ENCODE measurements at places on chromosomes 3 and 15. TPM values are rescaled to one million over a fixed set of nuclear protein-coding genes. Genes with fewer than 3 reads are reported as not detected.

LTK gene
- total RNA-seq: 0.24 TPM

SLC28A1 gene
- not detected for total RNA-seq

ADAMTSL3 gene
- 1.2 TPM for total RNA-seq

TRA2B gene
- 137 TPM for total RNA-seq

GATM gene
- total RNA-seq: not detected

EFHB gene
- total RNA-seq: not detected

GRCh38 chr15:63891079-63891767 lies 57.5 kb upstream of the HERC1 start:
- peak; percentile 72 for DNase-seq

DNA sequence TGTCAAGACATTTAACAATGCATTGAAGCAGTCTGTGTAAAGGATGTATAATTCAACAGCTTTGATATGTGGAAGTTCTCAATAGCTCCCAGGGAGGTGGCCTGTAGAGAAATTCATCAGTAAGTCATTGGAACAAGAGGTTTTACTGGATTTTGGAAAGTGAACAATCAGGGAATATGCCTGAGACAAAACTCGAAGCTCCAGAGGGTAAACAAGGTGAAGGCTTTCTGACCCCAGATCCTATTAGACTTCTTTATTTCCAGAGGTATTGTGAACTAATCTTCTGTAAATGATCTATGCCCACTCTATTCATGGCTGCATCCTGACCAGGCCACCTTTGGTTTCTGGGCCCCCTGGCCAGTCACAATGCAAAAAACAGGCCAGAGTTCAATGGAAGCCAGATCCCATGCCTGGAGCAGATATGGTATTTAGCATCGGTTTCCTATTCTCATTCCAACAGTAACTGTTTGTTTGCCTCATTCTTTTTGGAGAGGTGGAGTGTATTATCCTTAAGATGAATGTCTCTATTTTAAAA lies 177.3 kb downstream of the SATB1 start:
- no peak for DNase-seq

- DNase-seq: no peak
Observed at GRCh38 chr15:50224606-50225005, 40.9 kb downstream of the HDC start.

DNA sequence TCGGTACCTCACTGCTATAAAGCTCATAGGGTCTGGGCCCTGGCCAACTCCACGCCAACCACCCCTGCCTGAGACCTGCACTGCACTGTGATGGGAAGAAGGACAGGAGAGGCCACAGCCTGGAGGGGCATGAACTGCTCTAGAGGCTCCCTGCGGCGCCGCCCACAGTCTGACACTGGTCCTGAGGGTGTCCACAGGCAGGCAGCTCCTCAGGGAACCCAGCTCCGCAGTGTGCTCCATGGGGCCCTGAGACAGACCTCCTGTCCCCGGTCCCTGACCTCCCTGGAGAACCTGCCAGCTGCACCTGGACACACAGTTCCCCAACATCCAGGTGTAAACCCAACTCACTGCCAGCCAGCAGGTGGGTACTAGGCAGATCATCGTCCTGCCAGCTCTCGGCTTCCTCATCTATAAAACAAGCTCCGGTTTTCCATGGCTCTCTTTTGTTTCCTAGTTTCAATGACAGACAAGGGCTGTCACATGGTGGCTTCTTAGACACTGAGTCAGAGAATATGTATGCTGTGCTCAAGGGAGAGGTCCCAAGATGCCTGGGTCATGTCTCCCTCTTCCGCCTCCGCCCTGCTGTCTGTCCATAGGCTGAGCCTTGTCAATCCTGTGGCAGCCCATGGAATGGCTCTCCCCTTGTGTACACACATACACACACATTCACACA lies 5.1 kb upstream of the HAPLN3 start:
- DNase-seq: no peak

DNA sequence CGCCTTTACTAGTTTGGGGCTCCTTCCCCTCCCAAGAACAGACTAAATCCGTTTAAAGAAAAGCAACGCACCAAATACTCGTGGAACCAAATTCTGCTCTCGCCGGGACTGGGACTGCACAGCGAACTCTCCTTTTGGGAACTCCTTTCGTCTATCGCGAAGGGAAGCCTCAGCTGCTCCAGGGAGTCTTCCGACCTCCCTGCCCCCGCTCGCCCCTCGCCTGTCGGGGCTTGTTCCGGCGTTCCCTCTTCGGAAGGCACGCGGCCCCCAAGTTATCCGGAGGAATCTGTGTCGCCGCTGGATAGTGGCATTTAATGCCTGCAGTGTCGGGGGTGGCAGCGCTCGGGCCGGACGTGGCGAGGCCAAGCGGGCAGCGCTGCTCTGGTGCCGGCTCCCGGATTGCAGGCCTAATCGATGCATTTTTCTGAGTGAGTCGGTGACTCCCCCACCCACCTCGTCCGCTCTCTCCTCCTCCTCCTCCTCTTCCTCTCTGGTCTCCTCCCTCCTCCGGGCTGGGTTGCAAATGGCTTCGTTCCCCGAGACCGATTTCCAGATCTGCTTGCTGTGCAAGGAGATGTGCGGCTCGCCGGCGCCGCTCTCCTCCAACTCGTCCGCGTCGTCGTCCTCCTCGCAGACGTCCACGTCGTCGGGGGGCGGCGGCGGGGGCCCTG lies at the start of gene TRIM71:
Gene TRIM71 (plus strand): TSS at position 440 of the 671 bp plus-strand sequence. CDS start 84 bp downstream, at position 524.
- DNase-seq: no peak

- DNase-seq: no peak
Observed at GRCh38 chr3:120641696-120642246, 40.3 kb downstream of the HGD start.

DNA sequence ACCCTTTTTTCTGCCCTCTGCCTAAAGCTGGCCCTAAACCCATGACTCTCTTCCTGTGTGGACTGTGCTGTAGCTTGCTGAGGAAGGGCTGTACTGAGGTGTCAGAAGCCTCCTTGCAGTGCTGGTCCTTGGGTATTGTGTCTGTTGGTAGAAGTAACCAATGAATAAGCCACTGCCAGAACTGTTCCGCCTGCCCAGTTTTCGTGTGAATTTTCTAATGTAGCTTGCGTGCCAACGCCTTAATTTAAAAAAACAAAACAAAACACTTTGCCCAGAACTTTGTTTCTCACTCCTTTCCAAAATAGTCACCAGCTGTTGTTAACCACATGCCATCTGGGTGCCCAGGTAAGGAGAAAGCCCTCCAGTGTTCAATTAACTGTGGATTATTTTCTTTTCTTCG lies 101.9 kb downstream of the KLHL25 start:
- DNase-seq: no peak

DNA sequence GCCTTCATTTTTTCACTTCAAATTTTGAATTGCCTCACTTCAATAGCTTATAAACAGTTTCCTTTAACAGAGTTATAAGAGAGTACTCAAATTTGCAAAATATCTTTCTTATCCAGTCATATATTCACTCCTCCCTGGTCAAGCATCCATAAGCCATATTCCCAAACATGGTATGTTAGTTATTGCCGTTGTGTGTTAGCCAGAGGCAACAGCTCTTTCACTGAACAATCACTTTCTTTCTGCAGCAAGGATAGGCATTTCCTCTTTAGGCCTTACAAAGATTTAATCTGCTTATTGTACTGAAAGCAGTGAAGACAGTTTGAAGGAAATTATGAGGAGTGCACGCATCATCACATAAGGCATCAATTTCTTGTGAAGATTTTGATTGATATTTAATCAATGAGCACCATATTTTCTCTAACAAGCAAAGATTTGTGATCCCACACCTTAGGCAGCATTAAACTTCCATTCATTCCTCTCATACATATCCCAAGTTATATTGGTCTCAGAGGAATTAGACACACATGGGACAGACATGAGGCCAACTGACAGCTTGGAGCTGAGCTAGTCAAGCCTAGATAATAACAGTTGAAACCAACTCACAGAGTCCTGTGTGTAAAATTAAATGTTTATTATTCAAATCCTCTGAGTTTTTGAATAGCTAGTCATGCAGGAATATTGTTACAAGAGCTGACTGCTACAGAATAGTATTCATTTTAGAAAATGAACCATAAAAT lies 80.0 kb upstream of the EPHA6 start:
- no peak for DNase-seq

GRCh38 chr3:107745354-107745753 lies 222.6 kb downstream of the BBX start:
- no peak for DNase-seq

DNA sequence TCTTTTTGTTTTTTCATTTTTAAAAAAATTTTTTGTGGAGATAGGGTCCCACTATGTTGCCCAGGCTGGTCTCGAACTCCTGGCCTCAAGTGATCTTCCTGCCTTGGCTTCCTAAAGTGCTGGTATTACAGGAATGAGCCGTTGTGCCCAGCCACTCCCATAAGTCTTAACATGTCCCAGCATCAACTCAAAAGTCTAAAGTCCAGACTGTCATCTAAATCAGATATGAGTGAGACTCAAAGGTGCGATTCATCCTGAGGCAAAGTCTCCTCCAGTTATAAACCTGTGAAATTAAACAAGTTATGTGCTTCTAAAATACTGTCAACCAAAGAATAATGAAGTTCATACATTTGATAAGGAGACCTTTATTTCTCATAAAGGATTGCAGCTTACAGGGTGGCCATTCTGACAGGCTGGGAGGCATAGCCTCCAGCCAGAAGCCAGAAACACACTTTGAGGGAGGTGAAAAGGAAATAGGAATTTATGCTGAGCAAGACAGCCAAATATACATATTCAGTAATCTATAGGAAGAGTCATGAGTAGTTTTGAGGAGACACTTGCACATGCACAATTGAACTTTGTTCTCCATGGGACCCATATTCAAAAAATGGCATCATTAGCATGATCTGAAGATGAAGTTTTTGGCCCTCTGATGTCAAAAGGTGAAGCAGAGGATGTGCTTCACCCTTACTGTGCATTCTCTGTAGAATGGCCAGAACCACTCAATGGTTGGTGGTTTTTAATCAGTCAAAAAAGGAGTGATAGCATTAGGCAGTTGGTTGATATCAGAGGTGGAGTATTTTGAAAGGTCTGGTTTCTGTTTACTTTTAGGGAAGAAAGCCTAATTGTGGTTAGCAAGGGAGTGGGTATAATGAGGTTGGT lies 11.0 kb upstream of the ZNF662 start:
- DNase-seq: no peak

- no peak for DNase-seq
Observed at GRCh38 chr3:15513810-15514662, 7.5 kb downstream of the COLQ start.
